ENCODE measurements at places on chromosomes 2 and 18.

GRCh38 chr18:22826726-22827125 lies 106.4 kb upstream of the RBBP8 start:
- DNase-seq = no peak

GRCh38 chr2:36569267-36569856 lies 28.6 kb downstream of the FEZ2 start:
- DNase-seq = no peak

DNA sequence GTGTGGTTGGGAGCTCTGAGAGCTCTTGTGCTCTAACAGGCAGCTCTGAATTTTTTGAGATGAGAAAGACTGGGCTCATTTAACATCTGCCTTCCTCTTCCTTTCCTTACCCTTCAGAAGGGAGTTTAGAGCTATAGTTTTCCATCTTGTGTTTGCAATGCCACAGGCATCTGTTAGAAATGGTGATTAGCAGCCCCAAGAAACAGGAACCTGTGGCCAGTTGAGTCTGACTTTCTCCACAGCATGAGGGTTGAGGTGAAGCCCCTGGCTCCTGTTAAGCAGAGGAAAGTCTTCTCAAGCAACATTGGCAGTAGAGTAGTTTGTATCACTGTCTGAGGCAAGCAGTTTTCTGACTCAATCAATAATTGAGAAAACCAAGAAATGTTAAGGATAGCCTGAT lies 577.4 kb downstream of the ZEB2 start:
- DNase-seq = no peak

- DNase-seq = no peak
These were observed 336.8 kb downstream of the DSEL start for GRCh38 chr18:67179726-67180125.

DNA sequence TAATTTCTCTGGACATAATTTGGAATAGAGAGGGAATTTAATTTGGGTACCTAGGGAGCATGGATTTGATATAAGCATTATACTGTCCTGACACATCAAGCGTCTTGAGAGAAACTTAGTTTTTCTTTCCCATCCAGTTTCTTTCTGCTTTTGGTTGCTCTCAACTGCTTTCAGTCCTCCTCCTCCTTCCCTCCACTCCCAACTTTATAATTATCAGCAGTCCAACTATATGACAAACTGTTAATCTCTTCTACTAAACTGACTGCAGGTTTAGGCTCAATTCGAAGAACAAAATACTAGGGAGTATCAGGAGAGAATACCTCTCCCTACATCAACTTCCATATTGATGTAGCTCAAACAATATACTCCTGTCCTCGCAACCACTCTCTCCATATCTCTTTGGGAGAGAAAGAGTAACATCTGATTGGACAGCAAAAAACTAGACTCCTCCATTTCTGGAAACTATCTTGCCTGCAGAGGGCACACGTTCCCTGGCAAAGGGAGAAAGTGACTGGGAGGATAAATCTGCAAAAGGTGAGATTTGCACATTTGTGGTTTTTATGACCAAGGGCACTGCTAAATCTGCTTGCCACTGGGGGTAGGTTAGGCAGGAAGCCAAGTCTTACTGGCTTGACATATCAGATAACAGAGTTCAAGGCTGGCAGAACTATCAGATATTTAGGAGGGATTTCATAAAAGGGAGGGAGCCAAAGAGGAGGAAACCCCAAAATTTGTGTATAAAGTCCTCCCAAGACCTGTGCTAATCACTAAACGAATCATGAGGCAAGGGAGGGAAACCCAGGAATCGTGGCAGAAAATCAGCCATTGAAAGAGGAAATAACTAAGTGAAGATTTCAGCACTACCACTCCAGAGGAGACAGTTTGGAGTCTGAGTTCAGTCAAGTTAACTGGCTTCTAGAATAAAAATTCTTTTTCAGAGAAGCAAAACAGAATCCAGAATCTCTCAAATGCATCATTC lies 40.0 kb downstream of the ICA1L start:
- peak; percentile 64 for DNase-seq

DNA sequence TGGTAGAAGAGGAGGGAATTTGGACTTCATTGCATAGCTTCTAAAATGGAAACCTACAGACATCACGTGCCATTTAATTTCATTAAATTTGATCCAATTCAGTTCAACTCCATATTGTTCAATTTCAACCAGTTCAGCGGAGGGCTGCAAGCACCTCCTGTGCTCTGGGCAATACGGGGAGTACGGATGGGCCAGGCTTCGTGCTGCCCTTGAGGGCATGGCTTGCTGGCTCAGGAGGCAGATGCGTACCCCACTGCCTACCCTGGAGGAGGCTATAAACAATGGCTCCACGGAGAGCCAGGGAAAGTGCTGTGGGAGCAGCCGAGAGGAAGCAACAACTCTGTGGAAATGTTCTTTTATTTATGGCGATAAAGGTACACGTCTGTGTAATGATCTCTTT lies 261.8 kb downstream of the DCDC2C start:
- DNase-seq = no peak

GRCh38 chr2:25371253-25372241 lies 29.8 kb upstream of the DNMT3A start:
- peak; percentile 12 for DNase-seq

- no peak for DNase-seq
These were observed 232.2 kb upstream of the ETAA1 start for GRCh38 chr2:67164771-67165522.

- no peak for DNase-seq
These were observed 103.9 kb upstream of the GLI2 start for GRCh38 chr2:120631724-120632123.

DNA sequence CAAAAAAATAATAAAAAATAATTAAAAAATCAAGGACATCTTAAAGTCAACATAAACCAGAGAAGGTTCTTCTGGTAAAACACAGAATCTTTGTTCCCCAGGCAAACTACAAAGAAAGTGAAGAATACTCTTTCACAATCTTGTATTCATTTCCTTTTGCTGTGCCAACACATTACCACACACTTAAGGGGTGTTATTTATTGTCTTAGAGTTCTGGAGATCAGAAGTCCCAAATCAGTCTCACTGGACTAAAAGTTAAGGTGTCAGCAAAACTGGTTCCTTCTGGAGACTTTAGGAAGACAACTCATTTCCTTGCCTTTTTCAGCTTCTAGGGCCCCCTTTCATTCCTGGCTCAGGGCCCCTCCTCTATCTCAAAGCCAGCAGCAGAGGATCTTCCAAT lies 12.2 kb upstream of the CAB39 start:
- DNase-seq = no peak

- no peak for DNase-seq
These were observed 98.2 kb upstream of the DTNA start for GRCh38 chr18:34611904-34612303.

All from adrenal gland (tissue), 19 donors.